ENCODE measurements at places on chromosomes 11 and 22.
A peak's percentile ranks its signal among the peaks of the same experiment; 100 is the strongest.

GRCh38 chr11:78860720-78861422 lies 286.2 kb upstream of the NARS2 start:
- no peak for DNase-seq

- DNase-seq, result no peak
Measured at GRCh38 chr11:818396-819128, at the start of gene PNPLA2. TSS of gene PNPLA2 (plus strand) at chr11:818914. CDS start at chr11:819719, 805 bp downstream.

GRCh38 chr11:65643971-65644370 lies 6.1 kb downstream of the SIPA1 start:
- DNase-seq, result no peak

GRCh38 chr11:6565988-6566703 lies 37.3 kb downstream of the RRP8 start:
- DNase-seq, result no peak

- no peak for DNase-seq
Measured at GRCh38 chr11:130892861-130893260, 23.4 kb downstream of the SNX19 start.

- DNase-seq, result no peak
Measured at GRCh38 chr11:75445315-75445953, 12.4 kb upstream of the KLHL35 start.

DNA sequence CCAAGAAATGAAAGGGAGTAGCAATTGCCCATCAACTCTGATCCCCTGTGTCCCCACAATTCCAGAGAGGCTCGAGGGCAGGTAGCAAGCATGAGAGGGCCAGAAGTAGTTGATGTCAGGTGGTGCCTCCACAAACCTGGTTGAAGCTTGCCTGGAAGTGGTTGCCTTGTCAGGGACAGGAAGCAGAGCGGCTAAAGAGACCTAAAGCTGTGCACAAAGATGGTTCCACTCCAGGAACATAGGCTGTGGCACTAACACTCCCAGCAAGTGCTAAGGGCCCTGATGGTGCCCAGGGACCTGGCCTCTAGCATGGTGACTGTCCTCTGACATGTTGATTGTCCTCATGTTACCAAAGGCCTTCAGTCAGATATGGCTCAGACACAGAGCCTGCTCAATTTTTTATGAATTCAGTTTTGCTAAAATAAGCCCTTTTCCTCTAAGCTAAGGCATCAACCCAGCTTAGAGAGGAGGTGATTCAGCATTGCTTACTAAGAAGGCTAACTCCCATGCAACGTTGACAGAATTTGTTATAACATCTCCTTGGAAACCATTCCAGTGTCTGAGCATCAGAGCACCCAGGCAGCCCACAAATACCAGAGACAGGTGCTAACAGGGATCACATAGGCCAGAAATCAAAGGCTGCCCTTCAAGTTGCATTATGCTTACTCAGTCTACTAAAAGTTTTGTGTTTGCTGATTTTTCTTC lies 196.3 kb upstream of the ARHGAP20 start:
- DNase-seq, result peak; percentile 49

GRCh38 chr22:50621356-50621880 lies 6.5 kb downstream of the ARSA start:
- no peak for DNase-seq

DNA sequence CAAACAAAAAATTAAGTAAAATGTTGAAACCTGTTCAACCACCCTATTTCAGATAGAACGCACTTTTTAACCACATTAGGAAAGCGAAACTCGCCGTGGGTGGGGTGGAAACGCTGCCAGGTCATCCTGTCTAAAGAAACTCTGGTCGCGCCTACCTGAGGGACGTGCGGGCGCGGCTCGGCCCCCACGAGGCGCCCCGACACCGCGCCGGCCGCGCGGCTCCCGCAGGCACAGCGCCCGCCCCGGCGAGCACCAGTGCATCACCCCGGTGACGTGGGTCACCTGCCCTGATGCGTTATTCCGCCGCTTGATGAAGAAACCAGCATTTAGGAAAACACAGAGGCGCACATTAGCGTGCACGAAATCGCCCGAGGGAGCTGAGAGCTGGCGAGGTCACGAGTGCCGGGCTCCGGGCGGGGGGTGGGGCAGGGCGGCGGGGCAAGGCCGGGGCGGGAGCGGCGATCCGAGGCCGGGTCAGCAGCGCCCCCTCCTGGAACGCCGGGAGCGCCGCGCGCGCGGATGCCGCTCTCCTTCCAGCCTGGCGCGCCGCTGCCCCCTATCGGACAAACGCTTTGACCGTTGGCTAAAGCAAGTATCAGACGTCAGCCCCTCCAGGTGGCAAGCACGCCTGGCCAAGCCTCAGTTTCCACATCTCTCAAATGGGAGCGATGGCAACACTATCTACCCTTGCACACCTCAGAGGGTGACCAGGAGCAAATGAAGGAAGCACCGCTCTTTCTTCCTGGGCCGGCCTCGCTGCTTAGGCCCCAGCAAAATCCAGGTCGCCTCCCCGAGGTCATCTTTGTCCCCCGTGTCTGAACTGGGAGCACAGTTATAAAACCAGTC lies 15.7 kb upstream of the SNX32 start:
- peak; percentile 49 for DNase-seq

DNA sequence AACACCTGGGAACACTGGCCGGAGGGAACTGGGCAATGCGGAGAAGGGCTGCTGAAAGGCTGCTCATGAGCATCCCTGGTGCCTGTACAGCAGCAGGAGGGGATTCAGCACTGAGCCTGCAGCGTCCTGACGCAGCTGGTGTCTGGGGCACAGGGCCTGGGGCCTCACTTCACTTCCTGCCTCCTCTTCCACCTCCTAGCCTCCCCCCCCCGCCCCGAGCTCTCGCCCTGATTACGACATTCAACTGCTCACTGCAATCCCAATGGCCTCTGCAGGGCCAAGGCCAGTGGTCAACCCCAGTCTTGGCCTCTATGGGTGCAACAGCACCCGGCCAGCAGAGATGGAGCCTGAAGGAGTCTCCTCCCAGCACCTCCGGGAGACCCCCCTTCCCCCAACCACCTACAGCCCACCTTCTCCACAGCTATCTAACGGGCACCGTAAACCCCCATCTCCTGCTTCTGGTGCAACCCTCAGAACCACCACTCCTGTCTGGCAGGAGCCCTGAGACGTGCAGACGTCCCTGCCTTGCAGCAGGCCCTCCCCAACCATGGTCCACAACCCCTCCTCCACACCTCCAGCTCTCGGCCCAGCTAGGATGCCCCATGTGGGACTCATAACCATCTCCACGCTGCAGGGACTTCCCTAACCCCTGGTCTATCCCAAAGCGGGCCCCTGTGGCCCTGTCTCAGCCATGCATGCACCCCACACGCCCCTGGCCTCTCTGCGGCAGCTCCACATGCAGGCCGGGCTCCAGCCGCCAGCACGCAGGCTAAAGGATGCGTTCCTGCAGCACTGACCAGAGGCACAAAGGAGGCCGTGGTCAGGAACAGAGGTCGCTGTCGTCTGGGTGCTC lies 38.2 kb downstream of the BRD1 start:
- DNase-seq, result no peak

- DNase-seq, result no peak
Measured at GRCh38 chr22:44962741-44963454, 46.9 kb downstream of the PHF21B start.

DNA sequence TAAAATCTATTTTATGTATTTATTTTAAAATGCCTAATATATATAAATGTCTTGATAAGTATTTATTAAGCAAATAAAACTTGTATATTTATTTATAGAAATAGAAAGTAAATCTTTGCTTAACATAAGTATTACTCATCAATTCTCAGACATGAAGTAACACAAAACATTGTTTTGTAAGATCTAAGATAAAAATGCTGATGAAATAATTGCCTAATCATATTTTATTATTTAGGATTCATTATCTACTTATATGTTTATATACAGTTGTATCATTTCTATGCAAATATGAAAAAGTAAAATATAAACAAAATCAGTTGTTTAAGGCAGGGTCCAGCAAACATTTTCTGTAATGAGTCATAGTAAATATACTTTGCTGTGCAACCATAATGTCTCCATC lies 507.8 kb upstream of the CNTN5 start:
- DNase-seq, result no peak

DNA sequence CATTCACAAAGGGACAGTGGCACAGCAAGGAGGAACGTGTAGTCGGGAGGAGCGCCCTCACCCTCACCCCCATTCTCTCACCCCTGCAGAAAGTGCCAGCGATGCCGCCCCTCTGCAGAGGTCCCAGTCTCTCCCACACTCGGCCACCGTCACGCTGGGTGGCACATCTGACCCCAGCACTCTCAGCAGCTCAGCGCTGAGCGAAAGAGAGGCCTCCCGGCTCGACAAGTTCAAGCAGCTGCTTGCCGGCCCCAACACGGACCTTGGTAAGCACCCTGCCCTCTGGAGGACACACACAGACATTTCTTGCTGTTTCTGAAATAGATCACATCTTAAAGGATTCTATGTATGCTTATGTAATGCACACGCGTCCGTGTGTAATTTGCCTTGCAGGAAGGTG lies 34.9 kb downstream of the TBC1D22A start:
- DNase-seq, result no peak

DNA sequence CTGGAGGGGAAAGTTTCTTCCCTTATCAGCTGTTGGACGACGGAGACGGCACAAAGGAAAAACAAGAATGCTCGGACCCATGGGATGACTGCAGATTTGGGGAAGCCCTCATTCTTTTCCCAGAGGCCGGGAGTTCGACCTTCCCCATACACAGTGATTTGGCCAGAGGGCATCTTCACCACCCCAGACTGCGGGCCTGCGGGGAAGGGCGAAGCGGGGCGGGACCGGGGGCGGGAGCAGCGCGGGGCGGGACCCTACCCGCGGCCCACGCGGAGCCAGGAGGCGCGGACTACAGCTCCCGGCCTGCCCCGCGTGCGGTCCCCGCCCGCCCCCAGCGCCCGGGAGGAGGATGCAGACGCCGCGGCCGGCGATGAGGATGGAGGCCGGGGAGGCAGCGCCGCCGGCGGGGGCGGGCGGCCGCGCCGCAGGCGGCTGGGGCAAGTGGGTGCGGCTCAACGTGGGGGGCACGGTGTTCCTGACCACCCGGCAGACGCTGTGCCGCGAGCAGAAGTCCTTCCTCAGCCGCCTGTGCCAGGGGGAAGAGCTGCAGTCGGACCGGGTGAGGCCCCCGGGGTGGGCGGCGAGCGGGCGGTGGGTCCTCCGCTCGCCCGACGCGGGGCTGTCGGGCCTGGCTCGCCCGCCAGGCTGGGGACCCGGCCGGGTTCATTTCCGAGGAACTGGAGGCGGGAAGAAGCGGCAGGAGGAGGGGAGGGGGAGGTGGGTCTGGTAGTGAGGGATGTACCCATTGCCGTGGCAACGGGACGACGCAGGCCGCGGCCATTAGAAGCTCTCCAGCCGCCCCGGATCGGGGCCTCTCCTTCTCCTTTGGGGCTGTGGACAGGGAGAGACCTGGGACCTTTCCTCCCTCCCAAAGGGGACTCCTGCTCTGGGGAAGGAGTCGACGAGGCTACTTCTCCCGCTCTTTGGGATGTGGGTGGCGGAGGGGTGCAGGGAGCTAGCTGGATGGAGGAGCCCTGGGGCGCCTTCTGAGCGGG lies at the start of gene KCTD17:
Gene KCTD17, plus strand, starts transcription at position 352 of the 995 bp plus-strand sequence. Its CDS starts 19 bp downstream, at position 371.
- DNase-seq, result no peak

DNA sequence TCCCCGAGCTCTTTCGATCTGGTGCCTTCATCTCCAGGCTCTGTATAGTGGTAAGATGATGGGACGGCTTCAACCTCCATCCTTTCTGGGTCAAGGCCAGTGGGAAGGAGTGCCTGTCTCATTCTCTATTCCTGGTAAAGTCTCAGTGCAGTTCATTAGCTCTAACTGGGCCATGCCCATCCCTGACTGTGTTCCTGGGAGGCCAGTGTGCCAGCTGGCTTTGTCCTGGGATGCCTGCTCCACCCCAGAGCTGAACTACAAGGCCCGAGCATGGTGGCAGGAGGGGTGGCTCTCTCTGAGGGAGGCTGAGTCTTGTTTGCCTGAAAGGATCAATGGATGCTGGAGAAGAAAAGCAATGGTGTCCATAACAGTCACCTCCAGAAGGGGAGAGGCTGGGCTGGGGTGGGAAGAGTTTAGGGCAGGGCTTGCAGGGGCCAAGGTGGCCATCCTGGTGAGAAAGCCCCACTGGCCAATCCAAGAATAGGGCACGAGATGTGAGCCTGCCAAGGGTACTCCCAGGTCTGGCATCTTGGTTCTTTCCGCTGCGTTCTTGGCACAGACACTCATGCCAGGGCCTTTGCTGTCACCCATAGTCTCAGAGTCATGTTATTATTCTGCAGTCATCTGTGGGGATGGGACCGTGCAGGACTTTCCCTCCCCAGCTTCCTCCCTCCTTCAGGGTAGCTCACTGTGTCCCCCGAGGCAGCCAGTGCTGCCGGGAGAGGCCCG lies 60.1 kb downstream of the PARVB start:
- no peak for DNase-seq

DNA sequence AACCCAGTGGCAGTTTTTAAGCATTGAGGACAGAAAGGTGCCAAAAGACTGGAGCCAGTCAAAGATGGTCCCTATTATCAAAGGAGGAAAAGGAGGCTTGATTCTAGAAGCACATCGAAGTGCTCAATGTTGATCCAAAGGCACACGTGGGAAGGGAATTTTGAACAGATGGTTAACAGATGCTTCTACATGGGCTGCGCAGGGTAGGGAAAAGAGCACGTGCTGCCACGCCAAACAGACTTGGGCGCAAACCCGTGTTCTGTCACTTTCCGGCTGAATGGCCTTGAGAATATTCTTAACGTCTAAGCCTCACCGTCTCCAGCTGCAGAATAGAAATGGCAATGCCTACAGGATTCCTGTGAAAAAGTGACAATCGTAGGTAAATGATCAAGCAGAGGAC lies 217.9 kb upstream of the MTNR1B start:
- DNase-seq, result no peak

DNA sequence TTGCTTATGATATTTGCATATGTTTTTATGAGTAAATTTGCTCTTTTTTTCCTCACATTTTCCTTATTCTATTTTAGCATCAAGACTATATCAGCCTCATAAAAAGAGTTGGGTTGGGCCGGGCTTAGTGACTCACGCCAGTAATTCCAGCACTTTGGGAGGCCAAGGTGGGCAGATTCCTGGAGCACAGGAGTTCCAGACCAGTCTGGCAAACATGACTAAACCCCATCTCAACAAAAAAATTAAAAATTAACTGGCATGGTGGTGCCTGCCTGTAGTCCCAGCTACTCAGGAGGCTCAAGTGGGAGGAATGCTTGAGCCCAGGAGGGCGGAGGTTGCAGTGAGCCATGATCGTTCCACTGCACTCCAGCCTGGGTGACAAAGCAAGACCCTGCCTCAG lies 148.8 kb upstream of the ANO5 start:
- DNase-seq, result no peak

DNA sequence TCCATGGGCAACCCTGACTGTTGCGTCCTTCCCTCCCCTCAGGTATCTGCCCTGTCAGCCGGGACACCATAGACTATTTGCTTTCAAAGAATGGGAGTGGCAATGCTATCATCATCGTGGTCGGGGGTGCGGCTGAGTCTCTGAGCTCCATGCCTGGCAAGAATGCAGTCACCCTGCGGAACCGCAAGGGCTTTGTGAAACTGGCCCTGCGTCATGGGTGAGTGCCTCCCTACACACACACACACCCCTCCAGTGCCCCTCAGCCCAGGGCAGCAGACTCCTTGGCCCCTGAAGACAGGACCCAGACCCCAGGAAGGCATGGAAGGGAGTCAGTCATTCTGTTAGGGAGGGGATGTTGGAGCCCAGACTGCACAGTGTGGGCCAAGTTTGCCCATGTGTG lies 17.9 kb upstream of the UVRAG start:
- DNase-seq, result no peak

Measured in HS-5 (cell line).